ENCODE measurements at places on chromosomes 1 and 21. TPM values are rescaled to one million over a fixed set of nuclear protein-coding genes. Genes with fewer than 3 reads are reported as not detected.

GRCh38 chr1:21869620-21870121 is 57.6 kb downstream of the LDLRAD2 start:
- DNase-seq = peak; percentile 73

SELP gene
- not detected for polyA plus RNA-seq

DNA sequence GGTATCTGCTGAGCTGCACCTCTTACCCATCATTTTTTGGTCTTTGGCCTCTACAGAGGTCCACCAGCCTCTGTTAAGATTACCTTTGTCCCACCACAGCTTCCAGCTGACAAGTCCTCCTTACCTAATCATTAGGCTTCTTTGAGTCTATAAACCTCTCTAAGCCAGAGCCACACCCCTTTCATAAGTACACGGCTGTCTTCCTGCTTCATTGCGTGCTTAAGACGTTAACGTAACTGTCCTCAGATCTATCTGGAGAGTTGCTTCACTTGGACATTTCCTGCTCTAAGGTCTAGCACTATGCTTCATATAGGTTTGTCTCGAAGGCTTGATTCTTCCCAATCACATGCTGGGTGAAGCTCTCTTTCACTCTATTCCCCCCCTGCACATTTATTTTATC is 71.0 kb upstream of the CACHD1 start:
- DNase-seq = no peak

DNA sequence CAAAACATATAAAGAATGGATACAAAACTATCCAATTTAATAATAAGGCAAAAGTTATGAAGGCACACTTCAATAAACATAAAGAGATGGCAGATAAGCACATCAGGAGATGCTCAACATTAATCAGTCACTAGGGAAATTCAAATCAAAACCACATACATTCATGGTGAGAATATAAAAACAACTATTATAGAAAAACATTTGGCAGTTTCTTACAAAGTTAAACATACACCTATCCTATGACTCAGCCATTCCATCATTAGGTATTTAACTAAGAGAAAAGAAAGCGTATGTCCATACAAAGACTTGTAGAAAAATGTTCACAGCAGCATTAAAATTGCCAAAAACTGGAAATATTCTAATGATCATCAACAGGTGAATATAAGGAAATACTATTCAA is 44.3 kb downstream of the KIFAP3 start:
- no peak for DNase-seq

DNA sequence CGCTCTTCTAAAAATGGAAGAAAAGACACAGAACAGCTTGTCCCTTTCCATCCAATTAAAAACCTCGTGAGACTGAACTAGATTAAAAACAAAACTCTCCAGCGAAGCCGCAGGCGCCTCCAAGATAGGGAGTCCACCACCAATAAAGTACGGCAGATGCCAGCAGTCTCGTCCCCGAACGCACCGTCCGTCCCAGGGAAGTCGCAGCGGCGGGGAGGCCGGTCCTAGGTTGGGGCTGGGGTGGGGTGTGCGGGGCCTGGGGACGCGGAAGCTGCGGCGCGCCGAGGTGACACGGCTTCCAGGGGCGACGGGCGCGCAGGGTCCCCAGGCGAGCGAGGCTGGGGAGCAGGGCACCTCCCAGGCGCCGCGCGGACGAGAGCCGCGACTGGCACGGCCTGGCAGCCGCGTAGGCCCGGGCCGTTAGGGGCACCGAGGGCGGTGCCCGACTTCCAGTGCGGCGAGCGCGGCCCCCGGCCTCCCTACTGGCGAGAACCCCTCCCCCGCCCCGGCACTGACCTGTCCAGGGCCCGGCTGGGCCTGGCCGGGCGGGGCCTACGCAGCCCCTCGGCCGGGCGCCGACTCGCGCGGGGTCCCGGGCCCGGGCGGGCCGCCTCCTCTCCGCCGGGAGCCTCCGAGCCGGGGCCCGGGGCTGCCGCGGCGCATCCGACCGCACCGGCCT is 28.3 kb upstream of the A3GALT2 start:
- DNase-seq = no peak

DNA sequence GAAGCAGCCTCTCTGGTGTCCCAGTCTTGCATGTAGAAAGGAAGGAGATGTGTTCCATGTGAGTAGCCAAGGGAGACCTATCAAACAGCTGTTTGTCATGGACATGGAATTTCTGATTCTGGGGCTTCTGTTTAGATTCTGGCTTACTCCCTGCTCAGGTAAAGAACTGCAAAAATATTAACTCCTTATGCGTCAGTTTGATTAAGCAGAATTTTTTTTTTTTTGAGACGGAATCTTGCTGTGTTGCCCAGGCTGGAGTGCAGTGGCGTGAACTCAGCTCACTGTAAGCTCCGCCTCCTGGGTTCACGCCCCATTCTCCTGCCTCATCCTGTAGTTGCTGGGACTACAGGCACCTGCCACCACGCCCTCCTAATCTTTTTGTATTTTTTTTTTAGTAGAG is 6.8 kb downstream of the ARV1 start:
- DNase-seq = no peak

CLDN8 gene
- 0.07 TPM for polyA plus RNA-seq

GRCh38 chr1:38097284-38097898 is 50.8 kb upstream of the POU3F1 start:
- DNase-seq = no peak

CCDC190 gene
- polyA plus RNA-seq = not detected

- DNase-seq = no peak
These were observed 1.6 kb downstream of the THEM5 start for GRCh38 chr1:151851886-151852285.

DNA sequence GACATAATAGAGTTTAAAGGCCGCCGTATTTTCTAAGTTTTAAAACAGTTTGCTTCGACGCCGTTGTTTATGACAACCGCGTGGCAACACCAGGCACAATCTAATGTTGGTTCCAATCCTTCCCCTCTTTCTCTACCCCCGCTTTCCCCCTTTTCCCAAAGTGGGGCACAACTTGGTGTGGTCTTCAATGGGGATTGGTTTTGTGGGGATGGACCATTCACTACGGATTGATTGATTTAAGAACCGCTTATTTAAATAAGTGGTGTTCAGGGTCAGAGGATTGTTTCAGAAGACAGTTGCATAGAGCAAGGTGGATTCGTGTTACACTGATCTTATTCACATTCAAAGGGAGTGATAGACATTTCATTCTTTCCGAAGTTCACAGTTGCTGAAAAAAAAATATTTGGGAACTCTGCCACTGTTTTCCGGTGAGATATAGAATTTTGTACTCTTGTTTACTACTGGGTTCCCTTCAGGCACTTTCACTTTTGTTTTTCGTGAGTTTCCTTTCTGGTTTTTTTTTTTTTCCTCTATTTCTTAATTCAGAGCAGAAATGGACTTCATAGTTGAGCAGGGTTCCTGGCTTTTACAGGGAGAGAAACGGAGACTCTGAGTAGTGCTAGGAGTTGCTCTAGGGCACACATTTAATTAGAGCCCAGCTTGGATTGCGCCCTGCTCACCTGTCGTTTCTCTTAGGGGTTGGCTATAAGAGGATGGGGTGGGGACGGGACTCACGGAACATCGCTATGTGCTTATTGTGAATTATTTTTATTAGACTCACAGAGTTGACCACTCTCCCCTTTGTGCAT is 79.6 kb upstream of the AK4 start:
- no peak for DNase-seq

LACTBL1 gene
- not detected for polyA plus RNA-seq

OR2T2 gene
- polyA plus RNA-seq = not detected

DNA sequence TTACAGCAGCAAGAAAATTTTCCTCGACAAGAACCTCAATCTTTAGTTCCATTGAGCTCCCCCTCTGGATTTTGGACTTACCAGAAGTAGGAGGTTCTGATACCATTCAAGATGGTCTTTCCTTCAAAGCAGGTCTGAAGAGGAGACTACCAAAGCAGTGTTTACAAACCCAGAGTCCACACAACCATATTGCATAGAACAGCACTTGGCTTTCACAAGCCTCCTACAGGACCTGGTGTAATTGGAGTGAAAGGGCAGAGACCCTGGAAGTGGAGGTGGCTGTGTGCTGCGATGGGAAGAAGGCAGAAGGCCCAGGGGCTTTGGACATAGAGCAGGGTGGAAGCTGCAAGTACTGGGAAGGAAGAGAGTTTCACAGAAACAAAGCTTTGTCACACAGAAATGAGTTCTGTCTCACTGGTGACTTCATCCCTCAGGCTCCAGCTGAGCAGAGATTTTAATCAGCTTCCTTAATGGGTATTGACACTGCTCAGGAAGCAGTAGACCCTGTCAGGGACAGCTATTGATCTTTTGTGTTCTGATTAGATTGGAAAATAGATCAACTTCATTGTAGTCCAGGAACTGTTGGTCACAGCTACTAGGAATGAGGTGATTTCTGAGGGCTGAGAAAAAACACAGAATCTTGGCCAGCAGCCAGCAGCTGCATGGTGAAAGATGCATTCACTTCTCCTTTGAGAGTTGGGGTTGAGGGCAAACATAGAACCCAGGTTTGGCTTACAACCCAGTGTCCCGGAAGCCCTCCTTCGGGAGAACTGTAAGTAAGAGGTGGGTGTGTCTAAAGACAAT is 124.0 kb downstream of the SYT2 start:
- no peak for DNase-seq

- no peak for DNase-seq
These were observed 64.8 kb downstream of the ATP2B4 start for GRCh38 chr1:203691447-203691846.

- no peak for DNase-seq
These were observed 17.2 kb downstream of the CSRP1 start for GRCh38 chr1:201489643-201490261.

DISP1 gene
- polyA plus RNA-seq = 1.3 TPM

GRCh38 chr1:101100674-101101073 is 75.1 kb upstream of the DPH5 start:
- no peak for DNase-seq

- no peak for DNase-seq
These were observed 88.2 kb downstream of the IARS2 start for GRCh38 chr1:220182111-220182510.

TRNP1 gene
- polyA plus RNA-seq = 130 TPM

- no peak for DNase-seq
These were observed 57.9 kb upstream of the CR2 start for GRCh38 chr1:207396168-207396746.

DNA sequence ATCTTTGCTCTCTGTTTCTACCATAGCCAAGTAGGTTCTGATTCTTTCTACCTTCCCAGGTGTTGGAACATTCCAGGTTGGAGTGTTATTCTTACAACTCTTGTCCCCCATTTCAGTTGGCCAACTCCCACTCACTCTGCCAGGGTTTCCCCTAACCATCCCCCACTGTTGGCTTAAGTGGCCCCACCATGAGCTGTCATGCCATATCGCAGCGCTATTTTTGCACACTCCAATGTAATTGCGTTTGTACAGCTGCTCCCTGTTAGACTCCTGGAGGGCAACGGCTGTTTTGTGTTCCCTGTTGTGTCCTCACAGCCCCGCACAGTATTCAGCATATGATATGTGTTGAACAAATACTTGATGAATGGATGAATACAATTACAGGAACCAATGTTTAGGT is 117.7 kb upstream of the ETS2 start:
- DNase-seq = no peak

NHLH2 gene
- polyA plus RNA-seq = 0.21 TPM

DNA sequence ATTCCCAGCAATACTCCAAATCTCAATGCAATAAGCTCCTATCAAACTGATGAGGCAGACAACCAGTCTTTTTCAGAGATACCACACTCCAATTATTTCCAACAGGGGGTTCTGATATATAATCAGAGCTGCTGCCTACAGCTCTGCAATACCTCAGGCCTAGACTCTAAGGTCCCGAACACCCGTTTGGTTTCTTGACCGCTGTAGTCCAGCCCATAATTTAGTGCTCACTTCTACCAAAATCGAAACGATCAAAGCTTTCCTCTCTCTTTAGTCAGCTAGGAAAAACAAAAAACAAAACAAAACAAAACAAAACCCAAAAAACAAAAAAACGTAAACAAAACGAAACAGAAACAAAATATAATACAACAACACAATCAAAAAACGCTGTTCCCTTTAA is 453.0 kb downstream of the NEGR1 start:
- no peak for DNase-seq

GRCh38 chr1:204094856-204095634 is 22.1 kb downstream of the SOX13 start:
- DNase-seq = no peak

SNAP47 gene
- 19.3 TPM for polyA plus RNA-seq

LAPTM5 gene
- polyA plus RNA-seq = 0.40 TPM

RPL22 gene
- 421 TPM for polyA plus RNA-seq

- DNase-seq = no peak
These were observed 5.2 kb upstream of the HLX start for GRCh38 chr1:220873868-220874655.

GRCh38 chr1:169460191-169460833 is 25.4 kb downstream of the SLC19A2 start:
- DNase-seq = no peak

IL20 gene
- 4.7 TPM for polyA plus RNA-seq

KCNH1 gene
- polyA plus RNA-seq = 0.03 TPM

DNA sequence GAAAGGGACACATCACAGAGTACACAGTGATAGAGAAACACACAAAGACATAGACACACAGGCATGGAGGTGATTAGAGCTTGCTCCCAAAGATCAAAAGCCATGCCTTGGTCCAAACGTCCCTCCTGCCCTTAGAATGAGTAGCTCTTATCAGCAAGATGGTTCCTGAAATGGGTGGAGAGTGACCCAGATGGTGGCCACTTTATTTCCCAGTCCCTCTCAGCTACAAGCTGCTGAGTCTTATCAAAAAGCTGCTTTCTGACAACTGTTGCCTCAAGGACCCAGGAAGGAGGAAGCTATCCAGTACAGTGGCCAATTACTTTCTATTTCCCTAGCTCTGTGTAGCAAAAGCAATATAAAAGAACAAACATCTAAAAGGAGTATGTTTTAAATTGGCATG is 7.7 kb upstream of the CLCA1 start:
- DNase-seq = no peak

EDARADD gene
- 11.4 TPM for polyA plus RNA-seq

PCAT6 gene
- polyA plus RNA-seq = 2.3 TPM

GRCh38 chr1:162709870-162710269 is 77.6 kb downstream of the DDR2 start:
- no peak for DNase-seq

PLEKHG5 gene
- 13.4 TPM for polyA plus RNA-seq

GRCh38 chr21:24395320-24395923 is 1211.9 kb downstream of the MRPL39 start:
- DNase-seq = no peak

CYP4A11 gene
- polyA plus RNA-seq = not detected

- DNase-seq = no peak
These were observed 430.6 kb downstream of the KIF26B start for GRCh38 chr1:245585252-245585959.

PLA2G2A gene
- not detected for polyA plus RNA-seq

WDTC1 gene
- 5.1 TPM for polyA plus RNA-seq

DNA sequence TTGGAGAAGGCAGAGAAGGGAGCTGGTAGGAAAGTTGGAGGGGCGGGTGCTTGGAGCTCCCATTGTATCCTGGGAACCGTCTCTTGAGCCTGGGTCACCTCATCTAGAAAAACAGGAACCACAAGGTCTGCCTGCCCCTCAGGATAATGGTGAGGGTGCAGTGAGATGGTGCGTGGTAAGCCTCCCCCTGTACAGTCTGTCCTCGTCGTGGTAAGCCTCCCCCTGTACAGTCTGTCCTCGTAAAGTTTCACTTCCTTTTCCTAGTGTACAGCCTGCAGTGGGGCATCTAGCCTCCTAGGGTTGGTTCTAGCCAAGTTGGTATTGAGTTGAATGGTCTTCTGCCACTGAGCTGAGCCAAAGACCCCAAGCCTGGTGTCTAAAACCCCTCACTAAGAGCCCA is 66.5 kb upstream of the IGSF21 start:
- no peak for DNase-seq

GRCh38 chr1:159089184-159089791 is 12.7 kb upstream of the AIM2 start:
- no peak for DNase-seq

- no peak for DNase-seq
These were observed 20.0 kb downstream of the STX6 start for GRCh38 chr1:181002582-181003172.

All from keratinocyte (primary cell).